ENCODE measurements at places on chromosomes 7 and 10.
A peak's percentile ranks its signal among the peaks of the same experiment; 100 is the strongest.

GRCh38 chr7:36019980-36020379 lies 133.1 kb upstream of the EEPD1 start:
- DNase-seq, result no peak

DNA sequence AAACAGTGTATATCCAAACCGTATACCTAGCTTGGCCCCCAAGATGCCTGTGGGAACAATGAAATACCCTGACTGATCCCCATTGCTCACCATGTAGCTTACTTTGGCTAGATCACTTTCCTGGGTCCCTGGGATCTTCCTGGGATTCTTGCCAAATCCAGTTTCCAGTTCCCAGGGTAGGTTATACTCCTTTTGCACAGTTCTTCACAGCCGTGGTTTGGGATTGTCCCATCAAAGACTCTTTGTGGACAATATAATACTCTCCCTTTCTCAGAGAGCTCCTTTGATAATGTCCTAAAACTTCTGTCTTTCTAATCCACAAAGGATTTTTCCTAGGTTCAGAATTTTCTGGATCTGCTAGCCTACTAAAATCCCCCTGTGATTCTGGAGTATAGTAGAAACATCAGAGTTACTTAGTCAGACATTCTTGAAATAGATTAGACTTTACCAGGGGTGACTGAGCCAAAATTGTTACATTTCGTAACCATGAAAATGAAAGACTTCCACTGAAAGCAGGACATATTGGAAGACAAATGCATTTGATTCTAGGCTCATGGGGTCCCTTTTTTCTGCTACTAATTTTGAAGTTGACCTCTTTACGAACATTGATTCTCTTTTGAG lies 388.3 kb upstream of the ETV1 start:
- DNase-seq, result no peak

DNA sequence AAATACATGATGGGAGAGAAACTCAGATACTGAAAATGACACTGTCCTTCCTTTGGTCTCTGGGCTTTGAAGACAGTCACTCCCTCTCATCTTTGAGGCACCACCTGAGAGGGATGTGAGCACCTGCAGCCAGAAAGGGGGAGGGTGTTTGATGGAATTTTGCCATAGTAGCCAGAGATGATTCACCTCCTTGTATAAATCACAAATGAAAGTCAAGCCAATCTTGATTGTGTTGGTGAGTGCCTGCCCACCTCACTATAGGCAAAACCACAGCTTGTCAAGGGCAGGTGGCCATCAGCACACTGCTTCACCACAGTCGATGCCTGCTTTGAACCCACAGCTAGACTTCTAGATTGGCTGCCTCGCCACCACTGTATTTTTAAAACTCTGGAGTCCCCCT lies 48.2 kb downstream of the PON1 start:
- no peak for DNase-seq

DNA sequence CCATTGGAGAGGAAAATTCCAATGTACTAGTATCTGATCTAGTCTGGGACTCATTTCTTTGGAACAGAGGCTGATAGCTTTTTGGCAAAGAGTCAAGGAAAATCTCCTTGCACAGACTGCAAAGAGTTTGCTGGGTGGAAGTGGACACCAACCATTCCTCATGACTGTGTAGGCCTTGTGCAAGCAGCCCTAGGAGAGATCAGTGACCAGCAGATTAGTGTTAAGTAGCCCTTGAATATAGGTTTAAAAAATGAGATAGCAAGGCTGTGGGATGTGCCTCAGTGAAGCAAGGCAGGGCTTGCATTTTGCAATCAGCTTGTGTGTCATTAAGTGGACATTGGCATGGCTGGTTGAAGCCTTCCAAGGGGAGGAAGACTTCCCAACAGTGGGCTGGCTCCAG lies 341.6 kb downstream of the PLXNA4 start:
- no peak for DNase-seq

DNA sequence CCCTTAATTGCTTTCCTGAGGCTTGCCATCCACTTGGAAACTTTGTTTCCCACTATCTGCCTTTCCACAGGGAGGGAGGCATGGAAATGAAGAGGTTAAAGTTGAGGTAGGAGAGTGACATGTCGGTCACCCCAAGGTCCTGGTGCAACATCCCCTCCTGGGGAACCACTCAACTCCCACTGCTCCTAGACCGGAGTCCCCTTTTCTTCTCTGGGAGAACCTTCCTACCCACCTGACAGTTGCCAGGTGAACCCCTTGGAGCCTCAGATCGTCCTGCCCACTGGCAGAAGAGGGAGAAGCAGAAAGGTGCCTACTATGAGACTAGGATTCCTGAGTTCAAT lies 21.7 kb downstream of the IMPDH1 start:
- DNase-seq, result no peak

GRCh38 chr10:78764436-78764835 lies 304.3 kb upstream of the ZMIZ1 start:
- no peak for DNase-seq

- no peak for DNase-seq
Measured at GRCh38 chr10:6721480-6721879, 141.4 kb upstream of the PRKCQ start.

GRCh38 chr10:5959581-5960069 lies 17.7 kb downstream of the IL15RA start:
- DNase-seq, result no peak

DNA sequence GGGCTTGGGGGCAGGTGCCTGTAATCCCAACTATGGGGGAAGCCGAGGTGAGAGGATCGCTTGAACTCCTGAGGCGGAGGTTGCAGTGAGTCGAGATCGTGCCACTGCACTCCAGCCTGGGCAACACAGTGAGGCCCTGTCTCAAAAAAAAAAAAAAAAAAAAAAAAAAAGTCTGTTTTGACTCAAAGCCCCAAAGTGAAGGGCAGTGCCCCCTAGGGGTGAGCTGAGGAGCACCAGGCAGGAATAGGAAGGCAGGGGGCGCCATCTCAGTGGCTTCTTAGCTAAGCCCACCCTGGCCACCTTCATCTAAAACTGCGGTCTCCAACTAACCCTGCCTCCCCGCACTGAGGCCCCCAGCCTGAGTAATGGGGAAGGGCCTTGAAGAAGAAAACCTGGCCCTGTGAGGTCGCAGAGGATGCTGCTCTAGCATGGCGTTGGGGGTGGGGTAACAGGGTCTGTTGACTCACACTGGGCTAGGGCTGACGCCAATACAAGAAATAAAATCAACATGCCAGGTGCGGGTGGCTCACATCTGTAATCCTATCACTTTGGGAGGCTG lies 9.8 kb downstream of the PODXL start:
- peak; percentile 17 for DNase-seq

DNA sequence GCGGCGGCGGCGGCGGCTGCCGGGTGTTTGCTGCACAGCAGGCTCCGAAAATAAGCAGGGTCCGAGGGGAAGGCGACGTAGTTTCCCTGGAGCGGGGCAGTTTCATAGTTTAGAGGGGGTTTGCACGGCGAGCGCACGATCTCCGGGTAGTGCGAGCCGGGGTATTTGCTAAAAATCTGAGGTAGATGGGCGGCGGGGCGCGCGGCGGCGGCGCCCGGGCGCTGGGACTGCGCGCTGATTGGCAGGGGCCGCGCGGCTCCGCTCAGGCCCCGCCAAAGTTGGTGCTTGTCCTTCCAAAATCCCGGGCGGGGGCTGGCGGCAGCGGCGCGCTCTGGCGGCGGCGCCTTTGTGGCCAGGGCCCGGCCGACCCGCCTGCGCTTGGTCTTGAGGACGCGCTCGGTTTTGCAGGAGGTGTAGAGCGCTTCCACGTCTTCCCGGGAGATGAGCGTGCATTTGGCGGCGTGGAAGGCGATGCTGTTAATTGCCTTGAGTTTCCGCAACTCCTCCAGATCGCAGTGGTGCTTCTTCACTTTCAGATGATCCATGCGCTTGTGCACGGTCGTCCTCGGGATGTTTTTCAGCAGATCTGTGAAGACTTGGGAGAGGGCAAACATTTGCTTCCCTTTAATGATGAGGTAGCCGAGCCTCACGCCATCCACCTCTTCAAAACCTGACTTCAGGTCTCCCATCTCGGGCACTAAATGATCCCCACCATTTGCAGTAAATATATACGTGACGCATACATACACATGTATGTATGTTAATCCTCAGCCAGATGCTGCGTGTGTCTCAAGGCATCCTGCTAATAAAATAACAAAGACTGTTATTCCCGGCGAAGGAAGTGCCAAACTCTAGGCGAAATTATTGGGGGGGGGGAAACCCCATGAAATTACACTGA lies 8.1 kb downstream of the SKIDA1 start:
- DNase-seq, result no peak

GRCh38 chr7:114931656-114932011 lies 9.7 kb downstream of the MDFIC start:
- DNase-seq, result no peak

DNA sequence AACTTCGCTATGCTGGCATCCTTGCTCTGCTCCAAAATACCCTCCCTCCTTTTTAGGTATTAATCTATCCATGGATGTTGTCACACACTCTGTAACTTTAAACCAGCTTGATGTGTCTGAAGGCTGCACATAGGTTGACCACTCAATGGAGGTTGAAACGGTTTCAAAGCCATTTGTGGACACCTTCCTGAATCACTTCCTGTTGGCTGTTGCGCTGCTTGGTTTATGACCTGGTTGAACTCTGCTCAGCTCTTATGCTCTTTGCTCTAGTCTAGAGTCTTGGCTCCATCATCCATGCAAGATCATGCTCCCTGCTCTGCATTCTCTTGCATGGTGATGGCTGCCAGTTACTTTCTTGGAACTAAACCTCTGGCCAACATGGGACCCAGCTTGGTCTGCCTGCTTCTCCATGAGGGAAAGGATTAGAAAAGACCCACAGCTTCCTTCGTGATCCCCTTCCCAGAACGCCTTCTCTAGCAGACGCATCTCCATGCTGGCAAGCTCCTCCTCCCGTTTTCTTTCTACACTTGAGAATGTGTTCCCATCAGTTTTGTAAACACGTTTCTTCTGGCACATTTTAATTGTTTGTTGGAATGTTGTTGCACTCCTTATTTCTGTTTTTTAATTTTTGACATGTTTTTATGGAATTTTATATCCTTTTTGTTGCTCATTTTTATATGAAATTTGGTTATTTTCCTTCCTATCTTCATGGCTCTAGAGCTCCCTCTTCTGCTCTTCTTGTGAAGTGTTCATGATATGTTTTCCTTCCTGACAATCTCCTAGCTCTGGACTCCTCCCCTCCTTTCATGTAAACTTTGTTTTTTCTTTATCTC lies 149.8 kb downstream of the XPNPEP1 start:
- DNase-seq, result no peak

- DNase-seq, result no peak
Measured at GRCh38 chr7:116552602-116553001, 27.8 kb downstream of the CAV1 start.

GRCh38 chr7:134757938-134758337 lies 21.5 kb upstream of the CALD1 start:
- no peak for DNase-seq

DNA sequence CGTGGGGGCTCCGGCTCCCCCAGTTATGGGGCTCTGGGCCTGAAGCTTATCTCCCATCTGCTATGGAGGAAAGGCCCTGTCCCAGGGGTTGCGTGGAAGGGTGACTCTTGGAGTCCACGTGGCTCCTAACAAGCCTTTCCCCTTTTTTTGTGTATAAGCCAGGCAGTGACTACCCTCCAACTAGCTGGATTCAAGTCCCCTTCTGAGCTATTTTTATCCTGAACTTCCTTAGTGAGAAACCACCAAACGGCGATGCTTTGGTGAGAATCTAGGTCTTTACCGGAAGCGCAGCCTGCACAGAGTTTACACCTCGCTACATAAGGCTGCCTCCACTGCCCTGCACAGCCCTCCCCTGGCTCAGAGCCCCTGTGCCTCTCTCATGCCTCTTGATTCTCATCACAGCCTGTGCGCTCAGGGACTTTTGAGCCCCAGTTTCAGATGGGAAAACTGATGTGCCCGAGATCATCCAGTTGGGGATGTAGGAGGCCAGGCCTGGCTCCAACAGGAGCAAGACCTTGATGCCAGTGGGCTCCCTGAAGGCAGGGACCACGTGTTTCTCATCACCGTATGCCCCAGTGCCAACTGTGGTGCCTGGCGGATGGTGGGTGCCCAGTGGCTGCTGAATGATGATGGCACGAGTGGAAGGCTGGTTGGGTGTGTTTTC lies 102.3 kb upstream of the PPIF start:
- DNase-seq, result peak; percentile 55

Measured in CD4-positive, alpha-beta T cell treated with Interferon gamma for 1 hour (primary cell).